Activated CD4-positive, alpha-beta T cell treated with anti-CD3 and anti-CD28 coated beads, Interleukin-2, Interleukin-6, amounts not matched to agents 100 ng/mL and 50 ng/mL, durations not matched to agents 16 hours and 8 hours (primary cell): ENCODE measurements at places on chromosomes 12 and 14.

DNA sequence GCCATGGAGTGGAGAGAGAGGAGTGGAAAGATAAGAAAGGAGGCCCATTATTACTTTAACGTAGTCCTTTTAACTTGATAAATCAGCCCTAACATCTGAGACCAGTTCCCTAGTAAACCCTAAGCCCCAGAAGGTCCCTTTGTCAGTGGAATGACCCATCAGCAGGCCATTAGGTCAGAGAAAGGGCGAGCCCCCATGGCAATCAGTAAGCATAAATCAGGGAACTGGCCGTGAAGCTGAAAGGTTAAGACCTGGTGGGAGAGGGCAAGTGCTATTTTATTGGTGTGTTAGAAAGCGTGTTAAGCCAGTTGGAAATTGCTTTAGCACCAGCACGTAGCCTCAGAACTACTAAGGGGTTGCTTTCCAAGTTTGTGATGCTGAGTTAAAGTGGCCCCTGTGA is 708.0 kb downstream of the BCL11B start:
- DNase-seq = no peak

- no peak for DNase-seq
Observed at GRCh38 chr14:94022532-94023411, 3.4 kb upstream of the OTUB2 start.

GRCh38 chr14:61812347-61813095 is 50.3 kb downstream of the SNAPC1 start:
- DNase-seq = no peak

GRCh38 chr12:53937099-53937498 is 1.5 kb upstream of the HOXC13 start:
- no peak for DNase-seq

- DNase-seq = peak; percentile 52
Observed at GRCh38 chr12:65123435-65124063, 2.4 kb upstream of the WIF1 start.

GRCh38 chr12:65525491-65526141 is 247.1 kb downstream of the MSRB3 start:
- no peak for DNase-seq

DNA sequence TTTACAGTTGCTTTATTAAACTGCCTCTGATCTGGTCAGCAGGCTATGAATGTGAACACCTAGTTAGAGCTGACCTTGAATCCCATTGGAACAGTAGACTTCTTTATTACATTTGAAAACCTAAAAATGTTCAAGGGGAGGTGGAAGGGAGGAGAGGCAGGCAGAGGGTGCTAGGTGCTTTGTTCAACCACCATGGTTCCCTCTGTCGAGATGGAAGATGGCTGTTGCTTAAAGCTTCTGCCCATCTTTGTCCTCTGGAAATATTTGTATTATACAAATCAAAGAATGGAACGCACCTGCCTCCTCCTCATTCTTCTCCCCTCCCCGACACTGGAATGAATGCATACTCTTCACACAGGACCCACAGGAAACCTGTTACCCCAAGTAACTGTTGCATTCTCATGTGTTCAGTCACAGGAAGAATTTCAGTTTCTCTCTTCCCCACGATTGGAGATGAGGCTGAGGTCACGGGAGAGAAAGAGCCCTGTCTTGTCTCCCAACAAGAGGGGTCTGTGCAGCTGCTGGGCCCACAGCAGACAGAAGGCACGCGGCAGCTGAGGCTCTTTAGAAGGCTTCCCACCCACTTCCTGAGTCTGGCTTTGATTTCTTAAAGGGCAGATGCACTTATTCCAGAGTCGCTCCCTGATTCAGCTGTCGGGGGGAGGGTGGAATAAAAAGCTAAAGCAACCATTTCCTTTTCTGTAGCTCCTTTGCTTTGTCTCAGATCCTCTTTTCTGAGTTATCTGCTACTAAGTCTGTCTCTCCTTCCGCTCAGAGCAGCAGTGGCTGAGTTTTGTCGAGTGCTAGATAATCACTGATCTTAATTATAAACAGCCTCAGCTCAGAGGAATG is 217.9 kb upstream of the BTG1 start:
- DNase-seq = peak; percentile 44

- DNase-seq = no peak
Observed at GRCh38 chr14:38880643-38881524, 222.2 kb downstream of the SEC23A start.

DNA sequence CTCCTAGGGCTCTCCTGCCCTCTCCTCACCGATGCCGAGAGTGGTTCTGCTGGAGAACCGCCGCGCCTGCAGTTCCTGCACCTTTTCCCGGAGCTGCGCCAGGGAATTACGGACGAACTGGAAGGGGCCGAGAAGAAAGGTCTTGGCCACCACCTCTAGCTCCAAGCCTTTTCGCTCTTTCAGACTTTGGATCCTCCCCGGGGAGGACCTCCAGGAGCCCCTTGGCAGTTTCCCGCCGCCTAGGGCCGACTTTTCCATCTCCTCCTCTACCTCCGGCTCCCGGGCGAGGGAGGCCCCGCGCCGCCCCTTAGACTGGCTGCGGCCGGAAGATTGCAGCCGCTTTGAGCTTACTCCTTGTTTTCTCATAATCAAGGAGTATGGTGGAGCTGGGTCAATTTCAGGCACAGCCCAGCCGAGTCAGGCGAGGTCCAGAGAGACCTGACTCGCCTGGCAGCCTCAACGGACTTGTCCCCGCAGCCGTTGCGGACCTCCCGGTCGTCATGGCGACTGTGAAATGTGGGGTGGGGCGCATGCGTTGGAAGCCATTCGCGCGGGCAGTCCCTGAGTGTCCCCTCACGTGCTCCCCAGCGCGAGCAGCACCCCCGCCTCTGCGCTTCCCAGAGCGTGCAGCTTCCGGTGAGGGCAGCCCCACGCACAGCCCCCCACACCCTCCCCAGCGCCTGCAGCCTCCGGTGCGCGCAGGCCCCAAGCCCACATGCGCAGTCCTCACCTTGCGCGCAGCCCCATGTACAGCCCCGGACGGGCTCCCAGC is at the start of gene DPY19L2:
Gene DPY19L2 (minus strand): TSS at position 466 of the 772 bp plus-strand sequence. CDS start 100 bp downstream, at position 366.
- peak; percentile 70 for DNase-seq

DNA sequence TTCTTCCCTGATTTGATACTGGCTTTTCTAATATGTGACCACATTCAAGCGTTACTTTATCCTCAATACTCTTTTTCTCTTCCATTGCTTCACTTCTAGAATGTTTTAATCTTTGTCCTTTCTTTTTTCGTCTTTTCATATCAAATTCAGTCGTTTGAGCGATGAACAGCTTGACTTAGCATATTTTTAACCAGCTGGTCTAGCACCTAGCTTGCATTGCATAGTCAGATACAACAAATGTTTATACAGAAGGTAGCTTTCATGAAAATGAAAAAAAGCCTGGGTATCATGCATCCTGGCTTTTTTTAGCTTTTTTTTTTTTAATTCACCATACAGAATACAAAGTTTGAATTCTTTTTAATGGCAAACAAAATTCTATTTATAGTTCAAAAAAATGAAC is 1.2 kb downstream of the SOX5 start:
- no peak for DNase-seq

GRCh38 chr12:50894241-50894640 is 51.5 kb downstream of the TMPRSS12 start:
- DNase-seq = no peak

DNA sequence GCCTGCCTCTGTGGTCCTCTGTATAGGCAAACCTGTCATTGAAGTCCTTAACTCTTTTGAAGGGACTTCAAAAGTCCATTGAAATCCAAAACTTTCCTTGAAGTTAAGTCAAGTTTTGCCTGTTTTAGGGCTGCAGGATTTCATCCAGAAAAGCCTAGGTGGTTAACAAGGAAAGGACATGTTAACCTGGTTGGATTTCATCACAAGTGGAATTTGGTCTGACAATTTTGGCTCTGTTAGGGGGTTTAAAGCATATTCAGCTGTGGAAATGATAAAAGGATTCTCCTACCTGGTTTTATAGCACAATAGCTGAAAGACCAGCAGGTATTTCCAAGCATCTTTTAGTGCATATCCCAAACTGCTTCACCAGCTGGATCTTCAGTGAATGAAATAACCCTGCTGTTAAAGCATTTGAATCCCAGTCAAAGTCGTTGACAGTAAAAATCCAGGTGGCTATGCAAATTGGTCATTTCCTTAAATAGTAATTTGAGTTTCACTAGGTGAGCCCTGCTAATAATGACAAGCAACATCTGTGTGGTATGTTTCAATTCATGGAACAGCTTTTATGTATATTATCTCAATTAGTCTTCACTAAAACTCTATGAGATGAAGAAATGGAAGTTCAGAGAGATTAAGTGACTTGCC is 400.5 kb downstream of the ETNK1 start:
- no peak for DNase-seq

GRCh38 chr14:100608586-100609330 is 21.5 kb upstream of the BEGAIN start:
- DNase-seq = no peak

- DNase-seq = no peak
Observed at GRCh38 chr14:68935761-68936214, 43.3 kb downstream of the ACTN1 start.

DNA sequence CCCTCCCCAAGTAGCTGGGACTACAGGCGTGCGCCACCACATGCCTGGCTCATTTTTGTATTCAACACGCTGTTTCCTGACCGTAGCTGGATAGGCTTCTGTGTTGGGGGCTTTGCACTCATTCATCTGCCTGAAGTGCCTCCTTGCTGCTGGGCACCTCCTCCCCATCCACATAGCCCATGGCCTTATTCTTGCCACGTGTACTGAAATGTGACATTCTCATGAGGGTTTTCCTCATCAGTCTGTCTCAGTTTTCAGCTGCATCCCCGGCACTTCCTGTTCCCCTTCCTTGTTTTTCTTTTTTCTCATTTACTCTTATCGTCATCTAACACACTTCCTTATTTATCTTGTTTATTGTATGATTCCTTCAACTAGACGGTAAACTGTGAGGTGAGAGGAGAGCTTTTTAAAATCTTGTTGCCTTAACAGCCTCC is 36.6 kb downstream of the RCOR1 start:
- DNase-seq = no peak

GRCh38 chr12:108033090-108033489 is 96.0 kb upstream of the WSCD2 start:
- no peak for DNase-seq

GRCh38 chr12:28937196-28937595 is 211.9 kb upstream of the FAR2 start:
- DNase-seq = no peak

DNA sequence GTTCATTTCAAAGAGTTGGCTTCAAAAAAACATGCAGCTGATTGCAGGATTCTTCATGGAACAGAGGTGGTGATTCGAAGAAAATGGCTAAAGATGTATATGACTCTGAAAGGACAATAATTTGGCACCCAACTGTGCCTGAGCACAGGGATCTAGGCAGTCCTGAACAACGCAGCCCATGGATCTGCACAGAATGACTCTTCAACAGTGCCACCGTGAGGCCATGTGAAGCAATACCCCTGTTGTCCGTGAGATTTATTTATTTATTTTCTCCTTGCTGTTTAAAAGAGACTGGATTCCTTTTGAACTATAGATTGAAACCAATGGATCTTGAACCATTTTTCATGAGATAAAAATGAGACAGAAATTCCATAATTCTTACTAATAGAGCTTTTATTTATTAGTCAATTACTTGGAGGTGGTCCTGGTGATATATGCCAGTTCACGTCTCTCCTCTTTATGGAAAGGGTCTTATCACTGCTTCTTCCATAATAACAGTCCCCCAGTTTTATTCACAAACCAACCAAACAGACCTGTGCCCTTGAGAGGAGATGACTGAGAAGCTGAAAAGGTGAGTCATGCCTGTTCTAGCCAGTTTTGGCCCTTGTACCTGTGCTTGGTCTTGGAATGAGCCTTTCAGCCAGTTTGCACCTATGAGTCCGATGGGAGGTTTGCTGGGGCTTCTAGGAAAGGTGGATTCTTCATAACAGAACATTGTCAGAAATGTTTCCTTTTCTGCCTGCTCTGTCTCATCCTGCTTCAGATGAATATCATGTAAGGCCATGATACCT is 1598.3 kb downstream of the AACS start:
- peak; percentile 23 for DNase-seq

GRCh38 chr12:28390206-28390605 is 199.9 kb downstream of the CCDC91 start:
- DNase-seq = no peak

DNA sequence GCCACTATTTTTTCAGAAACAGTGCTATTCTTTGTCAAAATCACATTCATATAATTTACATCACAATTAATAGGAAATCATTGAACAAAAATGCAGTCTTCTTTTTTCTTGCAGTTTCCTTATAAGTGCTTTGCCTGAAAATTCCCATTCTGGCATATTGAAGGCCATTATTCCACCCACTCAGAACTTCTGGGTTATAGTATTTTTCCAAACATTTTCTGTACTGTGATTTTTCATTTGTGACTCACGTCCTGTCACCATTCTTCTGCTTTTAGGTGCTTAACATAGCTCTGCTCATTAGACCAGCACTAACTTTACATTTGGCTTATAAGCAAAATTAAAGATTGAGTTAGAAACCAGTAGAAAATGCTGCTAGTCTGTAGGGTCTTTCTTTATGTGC is 241.0 kb upstream of the NPAS3 start:
- DNase-seq = no peak

DNA sequence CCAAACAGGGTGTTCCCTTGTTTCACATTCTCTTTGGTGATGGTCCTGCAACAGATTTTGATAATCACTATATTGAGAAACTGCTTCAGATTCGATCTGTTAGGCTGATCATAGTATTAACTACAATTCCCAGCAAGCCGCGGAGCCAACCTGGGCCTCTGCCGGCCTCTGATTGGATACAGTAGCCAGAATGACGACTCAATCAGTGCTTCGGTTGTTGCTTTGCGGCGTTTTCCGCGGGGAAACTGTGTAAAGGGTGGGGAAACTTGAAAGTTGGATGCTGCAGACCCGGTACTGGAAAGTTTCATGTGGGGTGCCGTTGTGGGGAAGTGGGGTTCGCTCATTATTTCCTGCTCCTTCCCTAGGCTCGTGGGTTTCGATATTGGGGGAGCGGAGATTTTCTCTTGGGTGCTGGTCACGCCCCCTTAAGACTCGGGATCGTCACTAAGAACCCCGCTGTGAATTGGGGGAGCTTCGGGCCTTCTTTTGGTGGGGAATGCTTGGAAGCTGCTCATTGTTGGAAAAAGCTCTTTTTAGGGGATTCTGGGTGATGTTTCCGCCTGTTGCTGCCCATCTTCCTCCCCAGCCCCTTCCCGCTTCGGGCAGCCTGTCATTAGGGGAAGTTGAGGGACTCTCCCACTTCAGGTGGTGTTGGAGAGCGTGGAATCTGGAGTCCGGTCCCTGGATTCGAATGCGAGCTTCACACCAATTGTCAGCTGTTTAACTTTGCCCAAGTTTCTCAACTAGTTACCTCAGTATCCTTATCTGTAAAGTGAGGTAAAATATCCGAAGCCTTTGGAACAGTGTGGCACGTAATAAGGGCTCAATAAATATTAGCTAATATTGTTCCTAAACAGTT is at the start of gene RAD51B:
Gene RAD51B (plus strand): TSS at position 217 of the 859 bp plus-strand sequence.
- DNase-seq = peak; percentile 93

- no peak for DNase-seq
Observed at GRCh38 chr12:67358781-67359338, 89.7 kb downstream of the CAND1 start.

DNA sequence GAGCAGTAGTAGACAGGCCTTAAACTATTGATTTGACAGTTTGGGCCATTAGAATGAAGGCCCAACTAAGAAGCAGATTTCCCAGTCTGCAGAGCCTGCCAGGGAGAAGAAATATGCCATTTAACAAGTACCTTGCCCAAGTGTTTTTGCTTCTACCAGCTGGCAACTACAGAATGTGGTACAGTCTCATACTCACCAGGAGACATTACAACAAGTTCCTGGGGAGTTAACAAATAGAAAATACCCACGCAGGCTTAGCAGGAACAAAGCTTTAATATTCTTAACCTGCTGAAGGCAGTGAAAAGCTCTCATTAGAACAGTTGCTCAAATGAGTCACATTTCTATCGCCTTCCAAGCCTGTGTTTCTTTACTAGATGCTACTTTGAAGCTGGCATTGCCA is 241.0 kb downstream of the TMEM117 start:
- no peak for DNase-seq
